ENCODE measurements at places on chromosomes 3 and 15. TPM values are rescaled to one million over a fixed set of nuclear protein-coding genes. Genes with fewer than 3 reads are reported as not detected.

The CADPS gene
- 1.9 TPM for total RNA-seq

The NUSAP1 gene
- 40.2 TPM for total RNA-seq

The CCDC13 gene
- 1.8 TPM for total RNA-seq

The GOLGA8T gene
- total RNA-seq = not detected

The PLA2G4E gene
- not detected for total RNA-seq

The ZNF619 gene
- 14.3 TPM for total RNA-seq

The RTP1 gene
- not detected for total RNA-seq

The SLC22A14 gene
- not detected for total RNA-seq

The CHMP2B gene
- total RNA-seq = 26.9 TPM

The LRRC34 gene
- 1.9 TPM for total RNA-seq

The C3orf49 gene
- total RNA-seq = not detected

The MST1R gene
- total RNA-seq = 3.1 TPM

The LRRIQ4 gene
- not detected for total RNA-seq

The KBTBD8 gene
- total RNA-seq = 0.48 TPM

The COX5A gene
- total RNA-seq = 146 TPM

The GNAT1 gene
- not detected for total RNA-seq

The MKRN2 gene
- 41.4 TPM for total RNA-seq

The ZNF662 gene
- 1.3 TPM for total RNA-seq

The HEMK1 gene
- 13.4 TPM for total RNA-seq

The GP5 gene
- 0.24 TPM for total RNA-seq

The SUSD5 gene
- total RNA-seq = 8.1 TPM

The MUSTN1 gene
- not detected for total RNA-seq

The A4GNT gene
- total RNA-seq = not detected

The C3orf62 gene
- total RNA-seq = 1.5 TPM

All from epithelial cell of alveolus of lung (primary cell).